Ovary (tissue), 10 donors: ENCODE measurements at places on chromosomes 12 and 14.

DNA sequence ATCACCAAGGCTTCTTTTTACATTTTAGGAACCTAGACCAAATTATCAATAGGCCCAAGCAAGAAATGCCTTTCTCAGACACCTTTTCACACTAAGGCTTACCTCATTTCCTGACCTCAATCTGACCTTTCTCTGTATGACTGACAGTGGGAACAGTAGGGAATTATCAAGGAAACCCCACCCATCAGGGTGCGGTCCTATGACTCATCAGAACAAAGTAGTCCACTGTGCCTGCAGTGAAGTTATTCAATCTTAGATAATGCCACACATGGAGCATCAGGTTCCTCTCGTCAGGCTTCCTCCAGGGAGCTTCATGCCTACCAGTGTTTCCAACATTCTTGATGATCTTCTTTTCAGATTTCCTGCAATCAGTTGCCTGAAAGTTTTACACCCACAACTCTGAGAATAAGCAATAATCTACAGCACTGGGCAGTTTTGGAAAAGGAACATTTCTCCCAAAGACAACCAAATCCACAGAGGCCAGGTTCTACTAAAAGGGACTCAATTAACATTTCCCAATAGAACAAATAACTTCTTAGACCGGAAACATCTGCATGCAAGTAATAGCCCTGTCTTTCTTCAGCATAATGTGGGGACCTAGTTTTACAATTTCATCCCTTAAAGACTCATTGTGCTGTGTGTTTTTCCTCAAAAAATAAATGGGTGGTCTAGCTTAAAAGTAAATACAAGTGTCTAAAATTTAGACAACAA, 35.9 kb upstream of the TMTC2 start:
- DNase-seq = no peak

- DNase-seq = no peak
These were observed 29.3 kb downstream of the AK7 start for GRCh38 chr14:96421236-96421635.

DNA sequence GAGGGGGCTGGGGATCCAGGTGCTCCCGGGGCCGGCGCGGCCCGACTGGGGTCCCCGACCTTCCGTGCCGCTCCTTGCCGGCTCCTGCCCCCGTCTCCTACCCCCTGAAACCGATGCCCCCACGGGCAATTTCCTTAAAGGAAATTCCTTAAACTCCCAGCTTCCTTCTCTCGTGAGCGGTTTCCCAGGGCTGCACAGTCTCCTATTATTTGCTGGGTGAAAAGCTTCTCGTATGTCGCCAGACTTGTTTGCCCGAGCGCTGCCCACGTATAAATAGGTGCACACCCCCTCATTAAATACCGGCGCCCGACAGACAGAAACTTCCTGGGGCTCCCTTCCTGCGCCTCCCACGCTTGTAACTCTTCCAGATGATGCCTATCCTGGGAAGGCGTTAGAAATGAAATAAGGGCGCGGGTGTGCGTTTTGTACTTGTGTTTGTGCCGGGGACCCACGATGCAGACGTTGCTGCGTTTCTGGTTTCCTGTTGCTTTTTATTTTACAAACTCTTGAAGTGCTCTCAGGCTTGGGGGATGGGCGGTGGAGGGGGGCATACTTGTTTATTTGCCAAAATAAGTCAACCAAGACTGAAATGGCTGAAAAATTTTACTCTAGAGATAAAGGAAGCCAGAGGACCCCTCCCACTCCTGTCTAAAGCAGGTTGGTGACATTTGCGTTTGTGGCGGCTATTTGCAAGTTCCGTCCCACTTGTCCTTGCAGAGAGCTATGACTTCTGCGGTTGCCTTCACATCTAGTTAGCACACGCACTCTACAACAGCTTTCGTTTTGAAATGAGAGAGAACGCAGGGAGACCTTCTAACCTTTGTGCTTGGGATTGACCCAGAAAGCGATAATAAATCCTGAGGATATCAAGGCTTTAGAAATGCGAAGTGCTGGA, 1.0 kb downstream of the HIP1R start:
- DNase-seq = no peak

- no peak for DNase-seq
These were observed 80.6 kb upstream of the OVCH1 start for GRCh38 chr12:29578070-29578469.

- DNase-seq = no peak
These were observed 5.7 kb upstream of the SERPINA1 start for GRCh38 chr14:94394025-94394493.

GRCh38 chr12:120832737-120833136, 71.4 kb downstream of the SPPL3 start:
- DNase-seq = no peak

- DNase-seq = no peak
These were observed 623.3 kb downstream of the LRFN5 start for GRCh38 chr14:42229976-42230375.
